ENCODE measurements at places on chromosomes 11 and 22.

DNA sequence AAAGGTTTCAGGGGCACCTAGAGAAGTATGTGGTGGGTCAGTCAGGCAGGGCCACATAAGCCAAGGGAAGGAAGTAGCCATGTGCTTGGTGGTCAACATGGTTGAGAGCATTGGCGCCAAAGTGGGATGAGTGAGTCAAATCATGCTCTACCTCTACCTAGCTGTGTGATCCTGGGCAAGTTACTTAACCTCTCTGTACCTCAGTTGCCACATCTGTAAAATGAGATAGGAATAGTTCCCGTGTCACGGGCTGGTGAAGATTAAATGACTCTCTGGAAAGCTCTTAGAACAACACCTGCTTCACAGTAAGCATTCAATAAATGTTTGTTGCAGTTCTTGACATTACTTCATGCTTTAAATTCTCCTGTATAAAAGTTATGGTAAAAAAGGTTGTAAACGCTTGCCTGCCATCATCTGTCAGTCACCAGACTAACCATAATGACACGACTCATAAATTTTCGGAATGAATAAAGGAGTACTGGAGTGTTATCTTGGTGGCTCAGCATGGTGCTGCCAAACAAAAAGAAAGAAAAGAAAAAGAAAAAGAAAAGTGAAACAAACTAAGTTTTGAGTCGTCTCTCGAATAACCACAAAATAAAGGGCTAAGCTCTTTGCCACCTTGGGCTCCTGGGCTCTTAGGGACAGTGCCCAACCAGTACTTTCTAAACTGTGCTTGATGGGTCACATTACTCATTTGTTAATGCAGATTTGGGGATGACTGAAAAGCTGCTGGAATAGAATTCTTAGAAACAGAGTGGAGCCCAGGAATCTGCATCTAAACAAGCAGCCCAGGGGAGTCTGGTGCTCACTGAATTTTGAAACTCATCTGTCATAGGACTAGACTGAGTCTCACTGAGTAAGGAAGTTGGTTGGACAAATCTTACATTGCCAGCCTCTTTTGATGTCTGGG lies 107.6 kb downstream of the LDLRAD3 start:
- no peak for DNase-seq

DNA sequence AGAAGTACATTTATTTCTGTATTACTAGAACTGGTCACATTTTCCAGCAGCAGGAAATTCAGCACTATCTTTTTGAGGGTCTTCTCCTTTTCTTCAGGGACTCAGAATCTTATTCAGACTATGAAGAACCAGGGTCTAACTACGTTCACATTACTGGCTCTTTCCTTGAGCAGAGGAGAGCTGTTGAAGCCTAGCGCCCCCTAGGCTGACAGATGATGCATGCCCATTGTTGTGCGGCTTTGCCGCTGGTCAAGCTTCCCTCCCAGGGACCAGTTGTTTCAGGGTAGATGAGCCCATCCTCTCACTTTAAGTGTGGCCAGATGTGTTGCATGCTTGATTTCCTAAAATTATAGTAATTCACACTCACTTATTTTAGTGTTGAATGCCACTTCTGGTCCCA lies 168.2 kb upstream of the PDGFD start:
- DNase-seq: no peak

DNA sequence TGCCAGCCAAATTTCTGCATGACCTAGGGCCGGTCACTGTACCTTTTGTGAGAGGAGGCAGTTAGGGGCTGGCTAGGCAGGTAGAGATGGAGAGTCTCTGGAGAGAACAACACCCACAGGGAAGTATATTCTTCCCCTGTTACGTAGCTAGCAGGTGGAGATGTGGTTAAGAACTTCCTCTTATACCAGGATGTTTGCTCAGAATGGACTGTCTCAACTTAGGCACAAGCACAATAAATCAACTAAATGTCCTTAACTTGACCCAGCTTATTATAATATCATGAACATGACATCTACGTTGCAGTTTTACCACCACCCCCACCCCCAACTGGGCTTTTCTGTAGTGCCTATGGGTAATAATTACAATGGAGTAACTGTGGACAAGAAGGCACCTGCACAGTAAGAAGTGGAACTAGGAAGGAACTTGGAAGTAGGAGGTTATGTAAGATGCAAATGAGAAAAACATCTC lies 60.7 kb upstream of the MPEG1 start:
- no peak for DNase-seq

- DNase-seq: no peak
Measured at GRCh38 chr11:69641681-69642548, 959 bp downstream of the CCND1 start.

DNA sequence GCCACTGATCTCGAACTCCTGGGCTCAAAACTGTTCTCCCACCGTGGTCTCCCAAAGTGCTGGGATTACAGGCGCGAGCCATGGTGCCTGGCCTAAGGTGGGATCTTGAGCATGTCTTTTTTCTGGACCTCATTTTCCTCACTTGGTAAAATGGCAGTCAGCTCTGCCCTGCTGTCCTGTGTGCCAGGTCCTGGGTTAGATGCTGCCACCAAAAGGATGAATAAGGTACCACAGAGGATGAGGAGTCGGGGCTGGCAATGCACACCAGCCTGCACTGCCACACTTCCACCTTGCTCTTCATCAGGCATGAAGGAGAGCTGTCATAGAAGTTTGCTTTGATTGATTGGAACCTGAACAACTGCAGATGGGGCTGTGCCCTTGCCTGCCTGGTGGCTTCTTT lies 32.3 kb downstream of the ACO2 start:
- DNase-seq: no peak

DNA sequence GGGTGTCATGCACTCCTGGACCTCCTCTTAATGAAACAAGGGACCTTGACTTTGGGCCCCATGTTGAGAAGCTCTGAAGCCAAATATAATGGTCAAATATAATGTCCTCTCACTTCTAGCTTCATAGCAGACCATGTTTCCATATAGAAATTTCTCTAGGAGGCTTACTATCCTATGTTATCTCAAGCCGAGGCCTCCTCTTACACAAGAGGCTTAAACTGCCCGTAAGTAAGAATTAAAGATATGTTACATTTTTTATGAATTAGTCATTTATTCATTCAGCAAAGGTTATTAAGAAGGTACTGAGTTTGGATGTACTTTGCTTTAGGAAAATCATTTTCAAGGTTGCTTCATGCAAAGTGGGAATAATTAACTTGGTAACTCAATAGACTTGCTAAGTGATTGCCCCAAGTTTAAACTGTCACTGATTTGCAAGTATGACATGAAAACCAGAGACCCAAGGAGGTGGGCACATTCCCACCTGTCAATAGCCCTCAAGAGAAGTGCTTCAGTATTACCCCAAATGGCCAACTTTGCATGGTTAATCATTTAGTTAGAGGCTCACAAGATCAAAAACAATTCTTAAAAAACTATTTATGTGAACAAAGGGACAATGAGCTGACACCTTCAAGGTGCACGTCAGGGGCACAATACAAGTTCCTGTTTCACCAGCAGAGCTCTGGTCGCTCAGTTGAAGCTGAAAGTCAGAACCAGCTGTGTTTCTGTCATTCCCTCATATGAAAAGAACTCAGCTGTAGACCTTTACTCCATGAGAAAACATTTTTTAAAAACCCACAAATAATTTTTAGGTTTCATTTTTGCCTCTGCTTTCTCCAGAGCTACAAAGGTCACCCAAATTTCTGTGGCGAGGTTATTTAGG lies 20.9 kb downstream of the BDNF start:
- DNase-seq: no peak

GRCh38 chr22:42611051-42611450 lies 3.6 kb downstream of the POLDIP3 start:
- DNase-seq: no peak

GRCh38 chr11:25562417-25562816 lies 769.5 kb upstream of the ANO3 start:
- DNase-seq: no peak

DNA sequence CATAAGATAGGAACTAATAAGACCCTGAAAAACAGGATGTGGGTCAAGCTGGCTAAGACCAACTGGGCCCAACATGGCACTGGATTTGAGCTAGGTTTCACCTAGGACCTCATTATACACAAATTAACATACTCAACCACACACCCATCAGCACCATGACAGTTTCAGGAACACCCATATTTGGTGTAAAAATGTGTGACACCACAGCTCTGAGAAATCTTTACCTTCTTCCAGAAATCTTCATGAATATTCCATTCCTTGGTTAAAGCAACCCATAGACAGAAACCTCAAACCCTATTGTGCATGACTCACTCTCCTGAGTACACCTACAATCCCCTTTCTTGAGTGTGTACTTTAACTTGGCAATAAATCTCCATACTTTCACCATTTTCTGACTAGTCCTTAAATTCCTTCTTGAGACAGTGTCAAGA lies 378.8 kb downstream of the DYNC2H1 start:
- DNase-seq: no peak

DNA sequence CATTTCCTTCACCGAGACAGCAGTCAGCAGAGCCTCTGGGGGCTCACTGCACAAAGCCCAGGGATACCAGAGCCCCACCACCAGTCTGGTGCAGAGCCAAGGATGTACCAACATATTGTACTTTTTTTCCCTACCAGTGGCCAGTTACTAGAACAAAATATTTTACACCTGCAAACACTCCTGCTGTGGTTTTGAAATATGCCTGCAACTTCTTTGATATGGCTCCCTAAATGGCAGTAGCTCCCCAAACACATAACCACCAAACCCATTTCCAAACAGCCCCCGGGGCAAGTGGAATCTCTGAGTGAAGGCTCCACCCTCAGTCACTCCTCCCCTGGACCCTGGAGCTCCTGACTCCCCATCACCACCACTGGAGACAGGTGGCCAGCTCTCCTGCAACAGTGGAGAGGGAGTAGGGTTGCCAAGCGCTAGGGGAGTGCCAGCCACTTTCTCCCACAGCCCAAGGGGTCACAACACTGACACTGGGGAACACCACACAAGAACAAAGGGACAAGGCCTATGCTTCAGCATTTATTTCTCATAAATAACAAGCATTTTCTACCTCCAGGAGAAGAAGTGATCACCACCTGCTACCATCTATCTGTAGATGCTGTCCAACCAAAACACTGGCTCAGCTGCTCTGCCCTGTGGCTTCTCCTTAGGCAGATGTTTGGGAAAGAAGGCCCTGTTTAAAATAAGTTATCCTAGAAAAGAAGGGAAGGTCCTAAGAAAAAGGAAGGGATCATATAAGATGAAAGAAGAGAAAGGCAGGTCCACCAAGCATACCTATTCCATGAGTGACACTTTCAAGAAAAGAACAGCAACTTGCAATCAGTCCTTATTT lies 15.1 kb downstream of the DGCR2 start:
- no peak for DNase-seq

DNA sequence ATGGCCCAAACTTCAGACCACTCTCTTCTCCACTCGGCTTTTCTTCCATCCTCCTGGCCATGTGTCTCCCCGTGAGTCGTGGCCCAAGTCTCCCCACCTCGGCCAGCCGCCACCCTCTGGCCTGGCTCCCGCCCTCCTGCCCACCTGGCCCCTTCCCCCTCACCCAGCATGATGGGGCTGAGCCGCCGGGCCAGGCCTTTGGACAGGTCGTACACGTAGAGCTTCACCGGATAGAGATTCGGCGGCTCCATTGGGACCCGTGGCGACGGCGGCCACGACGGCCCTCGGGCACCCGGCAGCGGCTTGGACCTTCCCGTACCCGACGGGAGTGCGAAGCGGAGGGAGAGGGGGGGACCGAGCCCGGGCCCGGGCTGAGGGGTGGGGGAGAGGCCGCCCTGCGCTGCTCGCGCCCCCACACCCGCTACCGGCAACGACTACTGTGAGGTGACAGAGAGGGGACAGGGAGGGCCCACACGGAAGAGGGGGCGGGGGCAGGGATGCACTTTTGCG lies at the start of gene DESI1:
Gene DESI1, minus strand, starts transcription at position 455 of the 510 bp plus-strand sequence. Its CDS starts 204 bp downstream, at position 251.
- DNase-seq: peak; percentile 48

DNA sequence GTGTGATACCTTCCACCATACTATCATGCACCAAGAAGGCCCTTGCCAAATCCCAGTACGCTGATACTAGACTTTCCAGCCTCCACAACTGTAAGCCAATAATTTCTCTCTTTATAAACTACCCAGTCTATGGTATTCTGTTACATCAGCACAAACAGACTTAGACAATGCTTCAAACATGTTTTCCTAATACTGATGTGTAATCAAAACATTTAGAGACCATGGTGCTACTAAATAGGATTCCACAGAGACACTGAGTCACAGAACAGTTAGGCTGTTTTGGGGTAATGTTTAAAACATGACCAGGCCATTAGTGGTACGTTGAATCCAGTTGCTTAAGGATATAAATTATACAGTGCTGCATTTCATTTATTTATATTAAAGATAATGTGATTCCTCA lies 103.7 kb downstream of the PICALM start:
- no peak for DNase-seq

DNA sequence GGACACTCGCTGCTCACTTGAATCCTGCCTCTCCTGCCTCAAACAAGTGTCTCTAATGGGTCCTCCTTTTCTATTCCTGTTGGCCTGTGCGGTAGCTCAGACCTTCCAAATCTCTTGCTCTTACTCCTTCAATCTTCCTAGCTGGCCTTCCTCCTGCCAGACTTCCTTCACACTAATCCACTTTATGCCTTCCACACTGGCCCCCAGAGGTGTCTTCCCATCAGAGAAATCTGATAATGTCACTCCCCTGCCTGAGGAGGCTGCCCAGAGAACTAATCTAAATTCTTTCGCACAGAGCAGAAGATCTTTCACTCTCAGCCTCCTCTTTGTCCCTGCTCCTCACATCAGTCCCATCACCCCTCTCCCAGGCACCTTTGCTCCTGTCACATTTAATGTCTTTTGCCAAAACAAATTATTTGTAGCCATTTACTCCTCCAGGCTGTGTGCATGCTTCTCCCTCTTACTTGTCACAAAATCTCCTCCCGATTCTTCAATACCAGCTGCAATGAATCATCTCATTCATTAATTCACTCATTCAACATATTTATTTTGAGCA lies 175.7 kb downstream of the MAML2 start:
- no peak for DNase-seq

DNA sequence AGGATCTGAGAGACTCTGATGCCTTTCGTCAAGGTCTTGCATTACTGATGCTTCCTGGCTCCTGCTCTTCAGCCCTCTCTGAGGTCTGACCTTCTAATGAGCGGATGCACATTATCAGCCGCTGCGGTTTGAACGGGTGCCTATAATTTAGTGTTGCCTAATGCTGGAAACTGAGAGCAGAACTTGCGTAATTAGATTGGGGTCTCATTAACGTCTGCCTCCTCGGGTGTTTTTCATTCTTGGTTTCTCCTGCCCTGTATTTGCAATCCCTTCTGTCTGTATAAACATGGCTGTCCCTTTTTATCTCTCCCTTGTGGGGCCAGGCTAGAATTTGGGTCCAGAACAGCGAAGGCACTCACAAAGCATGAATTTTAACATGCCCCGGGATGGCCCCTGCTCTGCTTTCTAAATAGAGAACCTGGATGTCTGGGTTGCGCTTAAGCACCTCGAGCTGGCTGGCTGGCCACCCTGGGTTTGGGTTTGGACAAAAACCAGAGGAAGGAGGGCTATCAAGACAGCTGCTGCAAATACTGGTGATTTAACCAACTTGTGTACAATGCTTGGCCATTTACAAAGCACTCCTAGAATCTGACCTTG lies 118.6 kb downstream of the TIMP3 start:
- no peak for DNase-seq

GRCh38 chr11:45182902-45183301 lies 36.5 kb downstream of the PRDM11 start:
- DNase-seq: peak; percentile 16

- DNase-seq: no peak
Measured at GRCh38 chr22:40753114-40753513, 66.0 kb downstream of the SLC25A17 start.

Data from NCI-H1930 (cell line).